Bladder microvascular endothelial cell (primary cell): ENCODE measurements at places on chromosomes 2 and 18. TPM values are rescaled to one million over a fixed set of nuclear protein-coding genes. Genes with fewer than 3 reads are reported as not detected.

The IFT172 gene
- total RNA-seq = 12.0 and 20.0 TPM in 2 replicates

The MDH1B gene
- 0.16 and 0.19 TPM in 2 replicates for total RNA-seq

The UGT1A4 gene
- not detected in 2 replicates for total RNA-seq

The PFN4 gene
- total RNA-seq = 0.19 and 0.32 TPM in 2 replicates

The IL36G gene
- not detected in 2 replicates for total RNA-seq

The RIT2 gene
- not detected in 2 replicates for total RNA-seq

The CRYGD gene
- not detected in 2 replicates for total RNA-seq

The UGT1A6 gene
- total RNA-seq = not detected in 2 replicates

The POTEJ gene
- total RNA-seq = 0.16 and 0.63 TPM in 2 replicates

The TGIF1 gene
- total RNA-seq = 75.6 and 102 TPM in 2 replicates

The PRKAG3 gene
- total RNA-seq = not detected in 2 replicates

The HYCC2 gene
- total RNA-seq = 9.4 and 18.9 TPM in 2 replicates

The DNER gene
- total RNA-seq = 0.16 and 0.82 TPM in 2 replicates

The LHCGR gene
- total RNA-seq = not detected in 2 replicates

The HRH4 gene
- total RNA-seq = not detected in 2 replicates

The NUP35 gene
- total RNA-seq = 8.9 and 16.6 TPM in 2 replicates

The SLC9A4 gene
- total RNA-seq = under 0.01 TPM in 2 replicates

The ALPG gene
- not detected in 2 replicates for total RNA-seq

The LGALSL gene
- 2.9 and 4.3 TPM in 2 replicates for total RNA-seq

The PCARE gene
- total RNA-seq = not detected in 2 replicates

The ABCB11 gene
- under 0.01 TPM in 2 replicates for total RNA-seq

The UCN gene
- total RNA-seq = 0.44 and 0.49 TPM in 2 replicates

The TTL gene
- 14.9 and 22.3 TPM in 2 replicates for total RNA-seq

The KCNG2 gene
- 0.63 TPM in 1 of 2 replicates, not detected in the other for total RNA-seq

The PPP1R1C gene
- total RNA-seq = 0.25 and 0.97 TPM in 2 replicates

The FAP gene
- 9.7 and 12.1 TPM in 2 replicates for total RNA-seq

The SDC1 gene
- total RNA-seq = 0.65 and 1.4 TPM in 2 replicates

The TEKT4 gene
- total RNA-seq = not detected in 2 replicates

The ANO7 gene
- total RNA-seq = 0.32 and 0.76 TPM in 2 replicates

The IL36B gene
- total RNA-seq = not detected in 2 replicates

The ABCG8 gene
- not detected in 2 replicates for total RNA-seq

The CCDC74B gene
- total RNA-seq = 0.65 and 0.94 TPM in 2 replicates

The CAPN14 gene
- total RNA-seq = under 0.01 and 0.13 TPM in 2 replicates
